Pons (tissue), 1 donor: ENCODE measurements at places on chromosomes 11 and 22.
A peak's percentile ranks its signal among the peaks of the same experiment; 100 is the strongest.

DNA sequence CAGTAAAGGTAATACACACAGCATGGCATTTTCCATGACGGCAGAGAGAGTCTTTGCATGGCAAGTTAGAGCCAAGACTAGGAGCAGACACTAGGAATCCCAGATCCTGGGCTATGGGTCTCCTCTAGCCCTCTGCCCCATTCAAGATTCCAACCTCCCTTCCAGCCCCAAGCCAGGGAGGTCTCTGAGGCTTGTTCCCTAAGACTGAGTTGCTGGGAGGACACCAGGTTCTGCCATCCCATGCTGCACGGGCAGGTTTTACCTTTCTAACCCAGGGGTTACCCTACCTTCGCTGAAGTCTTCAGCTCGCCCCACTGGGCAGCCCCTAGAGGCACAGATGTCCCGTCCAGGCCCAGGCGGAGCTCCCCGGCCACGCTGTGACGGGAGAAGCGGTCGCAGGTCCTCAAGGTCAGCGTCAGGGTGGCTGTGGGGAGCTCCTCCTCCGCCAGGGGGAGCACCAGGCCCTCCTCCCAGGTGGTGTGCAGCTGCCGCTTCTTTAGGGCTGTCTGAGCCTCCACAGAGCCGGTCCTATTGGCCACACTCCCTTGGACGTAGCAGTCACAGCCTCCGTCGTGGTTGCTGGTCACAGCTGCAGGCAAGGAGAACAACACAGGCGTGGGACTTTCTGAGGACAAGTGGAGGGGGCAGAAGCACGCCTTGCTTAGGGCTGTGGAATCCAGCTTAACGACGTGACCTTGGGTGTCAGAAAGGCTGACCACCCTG is 33.8 kb downstream of the SYT13 start:
- DNase-seq, result no peak

GRCh38 chr22:32127904-32128303 is 31.2 kb downstream of the C22orf42 start:
- DNase-seq, result no peak

DNA sequence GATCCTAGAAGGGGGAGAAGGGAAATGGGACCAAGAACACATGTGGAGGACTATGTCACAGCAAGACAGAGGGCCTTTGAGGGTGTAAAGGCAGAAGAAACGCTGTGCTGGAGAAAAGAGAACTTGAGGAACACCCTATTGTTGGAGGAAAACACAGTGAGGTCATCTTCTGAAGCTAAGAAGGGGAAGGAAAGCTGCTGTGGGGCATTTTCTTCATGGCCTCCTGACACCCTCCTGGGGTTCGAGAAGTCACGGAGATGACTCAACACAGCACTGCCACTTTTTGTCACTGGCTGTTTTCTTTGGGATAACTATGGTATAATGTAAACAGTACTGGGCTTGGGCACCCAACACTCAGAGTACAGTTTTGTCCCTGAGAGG is 492.6 kb upstream of the CADM1 start:
- peak; percentile 16 for DNase-seq

DNA sequence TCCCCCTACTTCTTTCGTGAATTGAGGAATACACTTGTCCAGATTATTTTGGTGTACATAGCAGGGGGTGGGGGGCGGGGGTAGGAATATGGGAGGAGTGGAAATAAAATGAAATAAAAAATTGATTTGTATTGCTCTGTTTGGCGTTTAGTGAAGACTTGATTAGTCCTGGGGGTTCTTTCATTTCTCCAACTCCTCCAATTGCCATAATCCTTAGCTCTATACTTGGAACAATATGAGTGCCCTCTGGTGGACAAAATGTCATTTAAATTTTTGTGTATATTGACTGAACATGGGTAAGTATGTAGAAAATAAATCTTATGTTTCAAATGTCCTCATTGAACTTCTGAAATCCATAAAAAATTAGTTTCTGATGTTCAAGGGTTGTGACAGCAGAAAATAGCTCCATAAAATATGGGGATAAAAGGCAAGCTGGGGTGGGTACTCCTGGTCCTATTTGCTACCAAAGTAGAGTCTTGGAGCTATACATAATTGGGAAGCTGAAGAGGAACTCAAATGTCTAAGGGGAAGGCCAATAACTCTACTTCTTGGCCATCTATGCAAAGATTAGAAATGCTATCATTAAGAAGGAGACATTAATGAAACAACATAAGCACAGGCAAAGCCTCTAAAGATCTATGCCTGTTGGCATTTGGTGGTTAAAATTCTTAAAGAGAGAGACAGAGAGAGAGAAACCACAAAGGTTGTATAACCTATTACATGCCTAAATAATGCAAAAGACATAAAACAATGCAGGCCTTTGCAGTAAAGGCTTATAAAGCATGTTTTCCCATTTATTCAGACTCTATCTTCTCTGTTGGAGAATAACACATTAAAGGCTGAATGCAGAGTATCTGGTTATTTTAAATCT is 421.6 kb downstream of the METTL15 start:
- peak; percentile 74 for DNase-seq

DNA sequence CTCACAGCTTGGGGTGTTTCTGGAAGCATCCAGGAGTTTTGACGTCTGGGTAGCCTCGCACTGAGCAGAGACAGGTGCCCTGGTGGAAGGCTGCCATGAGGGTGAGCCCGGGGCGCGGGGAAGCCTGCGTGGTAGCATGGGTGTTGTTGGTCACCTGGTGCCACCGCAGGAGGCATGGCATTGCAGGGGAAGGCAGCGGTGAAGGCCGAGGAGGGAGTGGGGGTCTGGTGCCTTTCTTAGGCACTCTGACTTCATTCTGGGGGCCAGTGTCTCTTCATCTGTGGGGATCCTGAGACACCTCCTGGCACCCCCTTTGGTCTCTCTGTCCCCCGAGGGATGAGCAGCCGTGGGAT is 271.2 kb downstream of the TBC1D22A start:
- DNase-seq, result no peak

- DNase-seq, result no peak
Observed at GRCh38 chr22:46714550-46714949, 23.5 kb downstream of the CERK start.
